ENCODE measurements at places on chromosomes 4 and X.
A peak's percentile ranks its signal among the peaks of the same experiment; 100 is the strongest.

DNA sequence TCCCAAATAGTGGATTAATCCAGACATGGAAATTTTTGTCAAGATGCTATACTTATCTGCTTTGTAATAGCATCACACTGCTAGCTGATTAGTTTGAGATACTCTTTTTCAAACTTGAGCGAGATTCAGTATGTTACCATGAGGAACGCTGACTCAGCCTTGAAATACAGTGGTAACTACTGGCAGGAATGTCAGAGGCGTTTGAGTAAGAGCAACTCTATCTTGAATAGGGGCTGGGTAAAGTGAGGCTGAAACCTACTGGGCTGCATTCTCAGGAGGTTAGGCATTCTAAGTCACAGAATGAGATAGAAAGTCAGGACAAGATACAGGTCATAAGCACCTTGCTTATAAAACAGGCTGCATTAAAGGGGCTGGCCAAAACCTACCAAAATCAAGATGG lies 2519.6 kb downstream of the ARAP2 start:
- H3K27ac ChIP-seq, result no peak overlapping the region
- H3K27me3 ChIP-seq, result no peaks in the 10 kb centered on the region
- DNase-seq, result no peak
- H3K4me3 ChIP-seq, result no peak overlapping the region

DNA sequence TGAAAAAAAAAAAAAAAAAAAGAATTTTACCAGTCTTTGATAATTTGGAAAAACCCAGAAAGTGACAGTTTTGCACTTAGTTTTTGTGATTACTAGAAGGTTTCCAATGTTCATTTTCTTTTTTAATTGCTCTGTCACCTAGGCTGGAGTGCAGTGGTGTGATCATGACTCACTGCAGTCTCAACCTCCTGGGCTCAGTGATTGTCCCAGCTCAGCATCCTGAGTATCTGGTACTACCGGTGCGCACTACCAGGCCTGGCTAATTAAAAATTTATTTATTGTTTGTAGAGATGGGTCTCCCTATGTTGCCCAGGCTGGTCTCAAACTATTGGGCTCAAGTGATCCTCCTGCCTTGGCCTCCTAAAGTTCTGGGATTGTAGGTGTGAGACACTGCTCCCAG lies 3.3 kb downstream of the NUDT9 start:
- no peak overlapping the region for H3K27ac ChIP-seq
- DNase-seq, result no peak
- H3K4me1 ChIP-seq, result no peaks in the 10 kb centered on the region
- H3K36me3 ChIP-seq, result no peaks in the 10 kb centered on the region
- H3K27me3 ChIP-seq, result no peaks in the 10 kb centered on the region
- H3K4me3 ChIP-seq, result no peak overlapping the region

- no peak overlapping the region for H3K4me3 ChIP-seq
- H3K27me3 ChIP-seq, result no peaks in the 10 kb centered on the region
- H3K4me1 ChIP-seq, result no peaks in the 10 kb centered on the region
- H3K36me3 ChIP-seq, result no peaks in the 10 kb centered on the region
- no peak overlapping the region for H3K27ac ChIP-seq
- no peak for DNase-seq
Observed at GRCh38 chr4:145564540-145564939, 54.6 kb upstream of the MMAA start.

DNA sequence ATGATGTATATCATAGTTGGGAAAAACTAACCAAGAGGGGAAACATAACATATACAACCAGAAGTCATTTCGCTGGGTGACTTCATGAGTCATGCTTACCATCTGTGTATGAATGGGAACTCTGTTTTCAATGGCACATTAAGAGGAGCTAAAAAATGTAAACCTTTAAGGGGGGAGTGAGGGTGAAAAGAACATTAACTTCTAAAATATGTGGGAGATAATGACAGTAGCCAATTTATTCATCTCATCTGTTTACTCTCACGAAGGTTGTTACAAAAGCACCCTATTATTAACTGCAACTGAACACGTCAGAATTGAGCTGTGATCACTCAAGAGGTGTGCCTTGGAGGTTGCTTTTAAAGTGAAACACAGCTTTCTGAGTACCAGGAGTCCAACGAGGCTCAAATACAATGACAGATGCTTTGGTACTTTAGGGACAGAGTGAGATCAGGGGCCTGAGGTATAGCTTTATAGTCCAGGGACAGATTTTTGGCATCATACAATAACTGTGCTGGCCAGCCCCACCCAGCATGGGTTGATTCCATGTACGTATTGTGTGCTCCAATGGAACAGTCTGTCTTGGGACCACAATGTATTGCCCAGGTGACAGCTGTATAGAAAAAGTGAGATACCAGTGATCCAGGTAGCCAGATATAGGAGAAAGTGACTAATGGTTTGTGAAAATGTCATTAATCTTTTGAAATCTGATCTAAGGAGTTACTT lies 107.3 kb downstream of the AMMECR1 start:
- H3K36me3 ChIP-seq, result peaks cover 4% of the 10 kb centered on the region
- H3K27ac ChIP-seq, result no peak overlapping the region
- H3K27me3 ChIP-seq, result peaks cover 4% of the 10 kb centered on the region
- H3K4me1 ChIP-seq, result no peaks in the 10 kb centered on the region
- no peak overlapping the region for H3K4me3 ChIP-seq

DNA sequence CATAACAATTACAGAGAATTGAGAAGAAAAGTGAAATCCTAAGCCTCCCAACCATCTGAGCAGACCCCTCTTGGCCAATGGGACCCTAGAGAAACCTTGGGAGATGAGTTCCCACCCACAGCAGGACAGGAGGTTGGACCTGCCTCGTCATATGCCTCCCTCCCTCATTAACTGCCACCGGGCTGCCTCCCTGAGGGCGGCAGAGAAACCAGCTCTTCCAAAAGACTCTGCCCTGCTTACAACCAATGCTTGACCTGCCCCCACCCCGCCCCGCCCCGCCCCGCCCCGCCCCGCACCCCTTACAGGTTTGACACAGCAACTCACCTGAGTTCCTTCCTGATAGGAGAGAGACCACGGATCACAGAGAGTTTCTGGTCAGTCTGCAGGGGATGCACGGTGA lies 86.1 kb downstream of the ADRA2C start:
- H3K4me1 ChIP-seq, result no peaks in the 10 kb centered on the region
- H3K27ac ChIP-seq, result no peak overlapping the region
- no peaks in the 10 kb centered on the region for H3K36me3 ChIP-seq
- H3K27me3 ChIP-seq, result no peaks in the 10 kb centered on the region
- no peak overlapping the region for H3K4me3 ChIP-seq
- no peak for DNase-seq

GRCh38 chrX:26649534-26649933 lies 433.6 kb downstream of the MAGEB5 start:
- no peaks in the 10 kb centered on the region for H3K36me3 ChIP-seq
- no peak overlapping the region for H3K27ac ChIP-seq
- no peak overlapping the region for H3K4me3 ChIP-seq
- no peaks in the 10 kb centered on the region for H3K4me1 ChIP-seq
- no peak for DNase-seq

DNA sequence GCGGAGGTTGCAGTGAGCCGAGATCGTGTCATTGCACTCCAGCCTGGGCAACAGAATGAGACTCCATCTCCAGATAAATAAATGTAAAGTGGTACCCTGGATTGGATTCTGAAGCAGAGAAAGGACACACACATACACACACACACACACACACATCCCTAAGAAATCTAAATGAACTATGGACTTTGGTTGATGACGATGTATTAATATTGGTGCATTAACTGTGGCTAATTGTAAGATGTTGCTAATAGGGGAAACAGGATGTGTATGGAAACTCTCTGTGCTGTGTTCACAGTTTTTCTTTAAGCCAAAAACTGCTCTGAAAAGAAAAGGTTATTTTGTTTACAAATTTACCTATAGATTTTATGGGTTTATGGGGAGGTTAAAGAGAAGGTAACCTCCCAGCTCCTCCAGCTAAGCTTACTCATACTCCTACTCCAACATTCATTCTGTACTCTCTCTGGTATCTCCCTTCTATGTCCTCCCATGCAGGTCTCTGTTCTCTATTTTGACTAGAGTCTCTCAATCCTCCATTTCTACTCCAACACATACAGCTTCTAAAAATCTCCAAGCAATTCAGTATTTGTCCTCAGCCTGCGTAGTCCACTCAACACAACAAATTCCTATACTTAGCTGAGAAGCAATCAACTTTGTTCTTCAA lies 46.5 kb upstream of the RELL1 start:
- H3K4me3 ChIP-seq, result no peak overlapping the region
- no peaks in the 10 kb centered on the region for H3K36me3 ChIP-seq
- no peak overlapping the region for H3K27ac ChIP-seq
- DNase-seq, result no peak
- no peaks in the 10 kb centered on the region for H3K4me1 ChIP-seq

GRCh38 chrX:45614853-45615252 lies 414.2 kb upstream of the DIPK2B start:
- no peak overlapping the region for H3K4me3 ChIP-seq
- H3K36me3 ChIP-seq, result no peaks in the 10 kb centered on the region
- H3K27me3 ChIP-seq, result no peaks in the 10 kb centered on the region
- H3K4me1 ChIP-seq, result no peaks in the 10 kb centered on the region
- DNase-seq, result no peak
- no peak overlapping the region for H3K27ac ChIP-seq

- H3K4me1 ChIP-seq, result no peaks in the 10 kb centered on the region
- DNase-seq, result no peak
- H3K36me3 ChIP-seq, result no peaks in the 10 kb centered on the region
- no peaks in the 10 kb centered on the region for H3K27me3 ChIP-seq
- no peak overlapping the region for H3K27ac ChIP-seq
Observed at GRCh38 chr4:183384516-183384915, 59.9 kb upstream of the CDKN2AIP start.

DNA sequence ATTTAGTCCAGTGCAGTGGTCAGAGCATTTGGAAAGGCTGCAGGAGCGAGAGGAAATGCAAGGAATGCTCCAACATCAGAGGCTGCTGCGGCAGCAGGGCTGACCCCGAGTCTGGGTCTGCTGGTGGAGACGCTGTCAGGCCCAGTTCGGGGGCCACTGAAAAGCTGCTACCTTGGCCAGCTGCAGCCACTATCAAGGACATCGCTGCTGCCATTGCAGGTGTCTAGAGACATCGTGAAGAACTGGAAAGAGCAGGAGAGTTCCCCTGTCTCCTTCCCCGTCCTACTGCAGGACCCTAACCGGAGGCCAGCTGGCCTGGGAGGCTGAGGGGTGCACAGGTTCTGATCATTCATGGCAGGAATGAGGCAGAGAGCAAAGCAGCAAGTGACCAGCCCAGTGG lies 29.5 kb upstream of the GPR78 start:
- no peak overlapping the region for H3K27ac ChIP-seq
- H3K4me3 ChIP-seq, result no peak overlapping the region
- DNase-seq, result no peak
- H3K4me1 ChIP-seq, result no peaks in the 10 kb centered on the region

GRCh38 chr4:98508248-98508647 lies 150.2 kb downstream of the TSPAN5 start:
- no peaks in the 10 kb centered on the region for H3K4me1 ChIP-seq
- H3K27me3 ChIP-seq, result no peaks in the 10 kb centered on the region
- H3K4me3 ChIP-seq, result no peak overlapping the region
- H3K27ac ChIP-seq, result no peak overlapping the region
- H3K36me3 ChIP-seq, result no peaks in the 10 kb centered on the region

- H3K27me3 ChIP-seq, result no peaks in the 10 kb centered on the region
- DNase-seq, result no peak
- no peak overlapping the region for H3K4me3 ChIP-seq
- H3K36me3 ChIP-seq, result no peaks in the 10 kb centered on the region
Observed at GRCh38 chr4:16315456-16315855, 89.2 kb upstream of the TAPT1 start.

- H3K4me3 ChIP-seq, result no peak overlapping the region
- no peaks in the 10 kb centered on the region for H3K36me3 ChIP-seq
- no peak overlapping the region for H3K27ac ChIP-seq
- no peaks in the 10 kb centered on the region for H3K27me3 ChIP-seq
- no peaks in the 10 kb centered on the region for H3K4me1 ChIP-seq
Observed at GRCh38 chr4:155948541-155948940, 5.1 kb downstream of the CTSO start.

- DNase-seq, result no peak
- no peaks in the 10 kb centered on the region for H3K36me3 ChIP-seq
- H3K27me3 ChIP-seq, result no peaks in the 10 kb centered on the region
- no peaks in the 10 kb centered on the region for H3K4me1 ChIP-seq
Observed at GRCh38 chrX:54794795-54795194, 3.3 kb downstream of the ITIH6 start.

DNA sequence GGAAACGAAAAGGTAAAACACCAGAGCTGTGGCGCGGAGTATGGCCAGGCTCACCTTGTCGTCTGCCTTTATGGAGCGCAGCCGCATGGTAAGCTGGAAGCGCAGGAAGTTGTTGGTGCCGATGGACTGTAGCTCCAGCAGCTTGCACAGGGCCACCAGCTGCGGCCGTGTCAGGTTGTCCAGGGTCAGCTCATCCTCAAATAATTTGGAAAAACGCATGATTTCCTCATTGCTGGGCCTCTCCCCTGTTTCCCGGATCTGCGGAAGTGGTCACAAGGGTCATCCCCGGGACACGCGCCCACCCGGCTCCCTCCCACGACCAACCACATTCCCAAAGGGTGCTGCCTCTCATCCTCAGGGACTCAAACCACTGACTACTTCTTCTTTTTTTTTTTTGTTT lies 23.3 kb downstream of the LETM1 start:
- no peaks in the 10 kb centered on the region for H3K4me1 ChIP-seq
- no peaks in the 10 kb centered on the region for H3K27me3 ChIP-seq
- H3K27ac ChIP-seq, result no peak overlapping the region
- H3K4me3 ChIP-seq, result no peak overlapping the region
- no peaks in the 10 kb centered on the region for H3K36me3 ChIP-seq

GRCh38 chr4:133149932-133150471 lies 908 bp downstream of the PCDH10 start:
- no peaks in the 10 kb centered on the region for H3K4me1 ChIP-seq
- DNase-seq, result no peak
- peak overlapping the region; percentile 32 for H3K4me3 ChIP-seq
- no peak overlapping the region for H3K27ac ChIP-seq

DNA sequence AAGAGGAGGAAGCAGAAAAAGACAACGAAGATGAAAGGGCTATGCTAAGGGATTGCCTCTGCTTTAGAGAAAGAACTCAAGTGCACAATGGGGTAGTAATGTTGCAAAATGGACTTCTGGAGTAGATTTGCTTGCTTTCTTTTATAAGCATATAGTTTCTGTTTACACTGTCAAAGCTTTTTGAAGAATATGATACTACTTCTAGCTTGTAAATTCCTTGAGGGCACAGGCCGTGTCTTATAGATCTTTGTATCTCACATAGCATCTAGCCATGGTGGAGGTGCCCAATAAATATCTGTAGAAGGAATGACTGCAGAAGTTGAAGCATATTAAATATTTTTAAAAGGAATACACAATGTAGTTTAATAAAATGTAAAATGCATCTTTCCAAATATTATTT lies 147.8 kb upstream of the ZIC3 start:
- no peak overlapping the region for H3K4me3 ChIP-seq
- no peaks in the 10 kb centered on the region for H3K36me3 ChIP-seq
- H3K4me1 ChIP-seq, result no peaks in the 10 kb centered on the region
- no peak overlapping the region for H3K27ac ChIP-seq
- peaks cover 28% of the 10 kb centered on the region for H3K27me3 ChIP-seq

Measured in uterus (tissue), 4 donors.